ENCODE measurements at places on chromosomes 12 and 14.

GRCh38 chr14:93023802-93024434 is 91.8 kb downstream of the ITPK1 start:
- DNase-seq: no peak

DNA sequence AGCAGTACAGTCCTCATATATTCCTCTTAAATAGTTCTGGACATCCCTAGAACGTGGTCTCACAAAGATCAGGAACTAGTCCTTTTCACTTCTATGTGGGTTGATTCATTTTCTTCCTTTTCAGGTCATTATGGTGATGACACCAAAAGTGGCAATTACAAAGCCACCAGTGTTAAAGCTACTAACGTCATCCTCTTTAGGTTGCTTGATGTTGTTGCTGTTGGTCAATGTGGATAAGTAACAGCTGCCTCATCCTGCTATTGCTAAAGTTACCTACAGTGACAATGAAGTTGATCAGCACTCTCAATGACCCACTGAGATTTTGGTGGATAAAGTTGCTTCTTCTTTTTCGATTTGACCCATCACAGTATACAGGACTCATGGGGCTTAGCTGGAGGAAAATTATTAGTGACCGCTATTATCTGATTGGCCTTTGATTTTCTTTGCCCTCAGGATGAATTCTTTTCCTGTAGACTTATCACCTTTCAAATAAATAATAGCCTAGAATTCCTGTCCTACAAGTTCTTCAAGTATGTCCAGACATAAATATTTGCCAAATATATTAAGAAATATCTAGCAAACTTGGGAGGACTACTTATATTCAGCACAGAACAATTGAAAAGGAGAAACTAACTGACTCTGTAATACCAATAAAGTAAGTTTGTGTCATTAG is 54.0 kb upstream of the ATP2B1 start:
- DNase-seq: no peak

DNA sequence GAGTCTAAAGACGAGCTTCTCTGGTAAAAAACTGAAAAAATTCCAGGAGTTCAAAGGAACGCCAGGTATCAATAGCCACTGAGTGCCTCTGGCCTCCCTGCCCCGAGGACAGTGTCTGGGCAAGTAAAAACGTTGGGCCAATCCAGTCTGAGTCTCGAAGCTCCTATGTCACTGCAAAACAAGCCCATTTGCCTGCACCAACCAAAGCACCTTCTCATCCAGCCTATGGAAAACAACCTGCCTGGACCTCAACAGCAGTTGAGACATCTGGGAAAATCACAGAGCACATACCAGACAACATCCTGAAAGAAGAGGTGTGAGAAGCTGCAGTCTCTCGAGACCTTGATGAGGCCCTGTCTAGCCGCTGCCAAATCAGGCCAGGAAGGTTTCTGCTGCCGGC is 56.6 kb downstream of the RNF34 start:
- no peak for DNase-seq

DNA sequence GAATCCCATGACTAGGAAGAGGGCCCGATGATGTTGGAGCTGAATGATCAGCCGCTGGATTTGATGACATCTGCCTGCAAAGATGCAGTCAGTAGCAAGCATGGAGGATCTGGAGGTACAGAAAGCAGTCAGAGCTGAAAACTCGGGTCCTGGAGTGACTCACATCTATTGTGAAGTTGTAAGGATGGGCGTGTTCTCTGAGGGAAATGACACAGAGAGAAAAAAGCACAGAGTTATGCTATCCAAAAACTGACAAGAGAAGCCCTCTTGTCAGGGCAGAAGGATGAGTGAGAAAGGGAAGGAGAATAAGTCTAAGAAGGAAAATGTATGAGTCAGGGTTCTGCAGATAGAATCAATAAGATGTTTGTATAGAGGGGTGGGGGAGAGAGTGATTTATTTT is 380.4 kb upstream of the CCDC196 start:
- no peak for DNase-seq

DNA sequence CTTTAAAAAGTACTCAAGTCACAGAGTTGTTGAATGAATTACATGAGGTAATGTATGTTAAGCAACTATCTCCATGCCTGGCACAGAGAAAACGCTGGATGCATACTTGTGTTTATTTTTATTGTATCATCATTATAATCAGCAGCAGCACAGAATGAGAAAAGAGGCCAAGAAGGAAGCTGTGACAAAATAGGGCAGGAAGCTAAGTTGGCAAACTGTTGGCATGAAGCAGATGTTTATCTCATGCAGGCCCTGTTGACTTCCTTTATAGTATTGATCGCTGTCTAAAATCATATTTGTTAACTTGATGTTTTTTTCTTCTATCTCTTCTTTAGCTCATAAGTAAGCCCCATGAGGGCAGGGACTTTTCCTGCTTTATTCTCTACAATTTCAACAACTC is 466.6 kb downstream of the TRHDE start:
- DNase-seq: no peak

- DNase-seq: peak; percentile 17
Measured at GRCh38 chr14:55438066-55438683, 2.2 kb downstream of the TBPL2 start.

- DNase-seq: no peak
Measured at GRCh38 chr14:103867523-103867953, 20.2 kb upstream of the PPP1R13B start.

GRCh38 chr12:72546106-72546505 is 273.9 kb downstream of the TRHDE start:
- DNase-seq: no peak

- no peak for DNase-seq
Measured at GRCh38 chr12:20351406-20351805, 16.9 kb upstream of the PDE3A start.

GRCh38 chr14:20610002-20610765 is 19.0 kb upstream of the RNASE12 start:
- peak; percentile 79 for DNase-seq

Data from endothelial cell (in vitro differentiated cells).